ENCODE measurements at places on chromosomes 6 and 20. TPM values are rescaled to one million over a fixed set of nuclear protein-coding genes. Genes with fewer than 3 reads are reported as not detected.

Gene TRAPPC3L
- total RNA-seq: not detected

- no peaks in the 10 kb centered on the region for H3K27me3 ChIP-seq
- DNase-seq: no peak
- H3K27ac ChIP-seq: no peak overlapping the region
- H3K4me1 ChIP-seq: no peaks in the 10 kb centered on the region
Measured at GRCh38 chr6:35931120-35931561, 10.2 kb upstream of the SRPK1 start.

- H3K4me3 ChIP-seq: no peak overlapping the region
- no peak for DNase-seq
- H3K36me3 ChIP-seq: no peaks in the 10 kb centered on the region
- peaks cover 16% of the 10 kb centered on the region for H3K4me1 ChIP-seq
- no peak overlapping the region for H3K27ac ChIP-seq
- H3K27me3 ChIP-seq: no peaks in the 10 kb centered on the region
Measured at GRCh38 chr6:149480502-149481280, 4.1 kb downstream of the ZC3H12D start.

DNA sequence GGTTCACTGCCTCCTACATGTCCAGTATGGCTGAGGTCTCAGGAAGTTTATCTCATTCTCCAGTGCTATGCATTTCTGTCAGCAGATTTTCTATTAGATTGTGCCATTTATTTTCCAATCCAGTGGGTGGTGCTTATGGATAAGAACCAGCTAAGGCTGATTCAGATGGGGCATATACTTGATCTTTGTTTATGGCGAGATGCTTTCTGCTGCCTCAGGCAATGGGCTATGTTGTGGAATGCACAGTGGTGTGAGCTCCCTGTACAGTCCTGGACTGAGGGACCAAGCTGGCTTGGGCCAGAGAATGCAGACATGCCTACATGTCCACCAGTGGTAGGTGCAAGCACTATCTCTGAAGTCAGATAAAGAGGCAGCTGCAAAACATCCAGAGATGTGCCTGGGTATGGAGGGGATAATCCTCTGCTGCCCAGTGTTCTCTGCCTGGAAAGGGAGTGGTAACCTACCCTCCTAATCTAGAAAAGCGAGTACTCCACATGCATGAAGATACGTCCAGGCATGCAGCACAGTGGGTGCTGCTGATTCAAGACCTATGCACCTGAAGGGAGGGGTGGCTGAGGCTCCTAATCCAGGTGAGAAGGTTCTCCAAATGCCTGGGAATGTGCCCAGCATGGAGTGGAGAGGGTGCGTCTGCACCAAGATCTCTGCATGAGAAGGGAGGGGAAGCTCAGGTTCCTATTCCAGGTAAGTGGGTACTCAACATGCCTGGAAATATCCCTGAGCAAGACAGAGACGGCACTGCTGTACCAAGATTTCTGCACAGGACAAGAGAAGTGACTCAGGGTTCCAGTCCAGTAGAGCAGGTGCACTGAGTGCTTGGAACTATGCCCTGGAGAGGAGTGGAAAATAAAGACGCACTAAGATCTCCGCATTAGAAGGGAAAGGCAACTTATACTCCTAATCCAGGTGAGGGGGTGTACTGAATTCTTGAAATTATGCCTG is 9.4 kb downstream of the CST4 start:
- H3K27me3 ChIP-seq: no peaks in the 10 kb centered on the region
- H3K27ac ChIP-seq: no peak overlapping the region
- H3K36me3 ChIP-seq: no peaks in the 10 kb centered on the region
- no peaks in the 10 kb centered on the region for H3K4me1 ChIP-seq

- no peak overlapping the region for H3K27ac ChIP-seq
- no peaks in the 10 kb centered on the region for H3K4me1 ChIP-seq
- no peak for DNase-seq
- no peaks in the 10 kb centered on the region for H3K36me3 ChIP-seq
- H3K27me3 ChIP-seq: no peaks in the 10 kb centered on the region
- H3K4me3 ChIP-seq: no peak overlapping the region
Measured at GRCh38 chr20:55067158-55067825, 591.9 kb downstream of the DOK5 start.

DNA sequence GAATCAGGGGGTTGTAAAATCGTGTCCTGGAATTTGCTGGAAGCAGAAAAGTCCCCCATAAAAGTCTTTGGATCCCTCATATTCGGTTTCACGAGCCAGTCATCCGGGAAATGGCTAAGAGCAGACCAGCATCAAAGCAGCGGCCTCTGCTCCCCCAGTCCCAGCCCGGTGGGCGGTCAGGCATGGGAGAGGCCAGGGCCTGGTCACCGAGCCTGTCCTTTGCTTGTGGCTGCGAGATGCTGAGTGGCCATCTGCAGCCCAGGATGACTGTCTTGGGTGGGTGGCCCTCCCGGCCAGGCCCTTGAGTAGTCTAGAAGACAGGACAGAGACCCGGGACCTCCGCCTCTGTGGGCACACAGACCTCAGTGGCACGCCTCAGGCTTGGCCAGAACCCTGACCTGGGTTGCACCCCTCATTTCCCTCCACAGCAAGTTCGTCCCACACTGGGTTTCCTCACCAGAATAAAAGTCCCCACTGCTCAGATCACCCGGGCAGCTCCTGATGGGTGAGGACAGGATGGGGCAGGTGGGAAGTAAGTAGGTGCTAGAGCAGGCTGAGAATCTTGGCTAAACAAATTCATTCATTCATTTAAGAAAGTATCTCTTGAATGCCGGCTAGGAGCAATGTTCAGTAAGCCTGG is 172.1 kb downstream of the BMP7 start:
- H3K36me3 ChIP-seq: no peaks in the 10 kb centered on the region
- H3K4me1 ChIP-seq: peaks cover 15% of the 10 kb centered on the region
- H3K4me3 ChIP-seq: no peak overlapping the region

DNA sequence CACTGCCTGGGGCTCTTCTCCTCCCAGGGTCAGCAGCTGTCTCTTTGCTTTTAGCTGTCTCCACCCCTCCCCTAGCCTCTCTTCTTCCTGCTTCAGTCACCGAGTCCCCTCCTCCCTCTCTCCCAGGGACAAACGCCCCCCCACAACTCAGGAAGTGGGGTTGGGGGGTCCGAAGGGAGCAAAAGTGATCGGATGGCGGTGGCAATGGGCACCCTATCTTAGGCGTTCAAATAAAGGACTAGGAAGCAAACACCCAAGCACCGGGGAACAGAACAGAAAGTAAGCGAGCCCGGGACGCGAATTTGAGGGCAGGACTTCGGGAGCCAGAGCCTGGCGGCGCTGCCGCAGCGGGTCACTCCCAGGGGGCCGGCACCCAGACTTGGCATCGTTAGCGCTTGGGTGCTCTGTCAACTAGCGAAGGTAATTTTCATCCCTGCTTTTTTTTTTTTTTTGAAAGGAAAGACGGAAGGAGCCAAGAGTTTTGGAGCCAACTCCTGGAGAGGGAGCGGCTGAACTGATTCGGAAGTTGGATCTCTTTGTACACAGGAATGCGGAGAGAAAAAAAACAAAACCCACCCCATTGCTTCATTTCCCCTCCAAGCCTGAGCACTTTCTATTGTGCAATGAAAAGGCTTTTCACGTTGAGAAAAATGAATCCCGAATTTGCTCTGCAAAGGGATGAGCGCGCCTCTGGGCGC is 815 bp upstream of the ITPR3 start:
- no peaks in the 10 kb centered on the region for H3K27me3 ChIP-seq
- DNase-seq: no peak
- peak overlapping the region; percentile 57 for H3K4me3 ChIP-seq
- peak overlapping the region; percentile 92 for H3K27ac ChIP-seq
- H3K36me3 ChIP-seq: no peaks in the 10 kb centered on the region
- H3K4me1 ChIP-seq: peaks cover 52% of the 10 kb centered on the region

GRCh38 chr6:107691062-107691751 is 132.9 kb downstream of the SCML4 start:
- H3K27ac ChIP-seq: peak overlapping the region; percentile 30
- H3K4me3 ChIP-seq: no peak overlapping the region
- no peak for DNase-seq
- no peaks in the 10 kb centered on the region for H3K36me3 ChIP-seq

- no peaks in the 10 kb centered on the region for H3K36me3 ChIP-seq
- DNase-seq: no peak
Measured at GRCh38 chr6:1611572-1612298, 2.0 kb downstream of the FOXC1 start.

DNA sequence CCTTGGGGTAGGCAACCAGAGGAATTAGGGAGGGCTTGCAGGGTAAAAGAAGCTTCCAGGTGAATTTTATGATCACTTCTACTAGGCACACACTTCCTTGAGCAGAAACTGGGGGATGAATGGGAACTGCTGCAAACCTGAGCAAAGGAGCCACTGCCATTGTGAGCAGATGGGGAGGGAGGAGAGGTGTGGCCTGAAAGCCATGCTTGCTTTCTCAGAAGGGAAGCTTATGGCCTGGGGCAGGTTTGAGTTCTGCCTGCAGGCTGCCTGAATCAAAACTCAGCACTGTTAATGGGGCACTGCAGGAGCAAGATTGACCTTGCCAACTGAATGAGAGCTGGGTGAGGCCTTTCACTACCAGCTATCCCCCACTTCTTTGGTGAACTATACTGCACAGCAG is 328.1 kb downstream of the NKAIN2 start:
- H3K27me3 ChIP-seq: no peaks in the 10 kb centered on the region
- no peaks in the 10 kb centered on the region for H3K4me1 ChIP-seq
- DNase-seq: no peak
- no peak overlapping the region for H3K27ac ChIP-seq

- DNase-seq: peak; percentile 78
- H3K27ac ChIP-seq: no peak overlapping the region
- H3K4me1 ChIP-seq: peaks cover 28% of the 10 kb centered on the region
- H3K4me3 ChIP-seq: peak overlapping the region; percentile 56
- H3K36me3 ChIP-seq: no peaks in the 10 kb centered on the region
Measured at GRCh38 chr6:149965194-149966020, 1.7 kb downstream of the ULBP1 start.

- H3K4me1 ChIP-seq: no peaks in the 10 kb centered on the region
- H3K27ac ChIP-seq: no peak overlapping the region
- no peak overlapping the region for H3K4me3 ChIP-seq
Measured at GRCh38 chr20:16069389-16070010, 503.7 kb downstream of the KIF16B start.

Gene FAM209A
- total RNA-seq: not detected

DNA sequence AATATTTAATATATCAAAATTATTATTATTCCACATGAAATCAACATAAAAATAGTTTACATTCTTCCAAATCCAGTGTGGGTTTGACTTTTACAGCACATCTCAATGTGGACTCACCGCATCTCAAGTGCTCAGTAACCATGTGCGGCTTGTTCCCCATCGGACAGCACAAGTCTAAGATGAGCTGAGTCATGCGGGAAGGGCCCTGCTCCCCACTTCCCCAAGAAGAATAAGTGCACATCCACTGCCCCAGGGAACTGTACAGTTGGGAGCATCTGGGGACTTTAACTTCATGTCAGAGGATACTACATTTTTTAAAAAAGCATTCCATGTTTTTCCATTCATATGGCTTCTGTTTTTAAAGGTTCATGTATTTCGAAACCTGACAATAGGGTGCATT is 325.6 kb downstream of the BTBD3 start:
- H3K36me3 ChIP-seq: no peaks in the 10 kb centered on the region
- H3K27me3 ChIP-seq: no peaks in the 10 kb centered on the region
- H3K4me1 ChIP-seq: no peaks in the 10 kb centered on the region
- no peak overlapping the region for H3K27ac ChIP-seq
- no peak for DNase-seq
- H3K4me3 ChIP-seq: no peak overlapping the region

DNA sequence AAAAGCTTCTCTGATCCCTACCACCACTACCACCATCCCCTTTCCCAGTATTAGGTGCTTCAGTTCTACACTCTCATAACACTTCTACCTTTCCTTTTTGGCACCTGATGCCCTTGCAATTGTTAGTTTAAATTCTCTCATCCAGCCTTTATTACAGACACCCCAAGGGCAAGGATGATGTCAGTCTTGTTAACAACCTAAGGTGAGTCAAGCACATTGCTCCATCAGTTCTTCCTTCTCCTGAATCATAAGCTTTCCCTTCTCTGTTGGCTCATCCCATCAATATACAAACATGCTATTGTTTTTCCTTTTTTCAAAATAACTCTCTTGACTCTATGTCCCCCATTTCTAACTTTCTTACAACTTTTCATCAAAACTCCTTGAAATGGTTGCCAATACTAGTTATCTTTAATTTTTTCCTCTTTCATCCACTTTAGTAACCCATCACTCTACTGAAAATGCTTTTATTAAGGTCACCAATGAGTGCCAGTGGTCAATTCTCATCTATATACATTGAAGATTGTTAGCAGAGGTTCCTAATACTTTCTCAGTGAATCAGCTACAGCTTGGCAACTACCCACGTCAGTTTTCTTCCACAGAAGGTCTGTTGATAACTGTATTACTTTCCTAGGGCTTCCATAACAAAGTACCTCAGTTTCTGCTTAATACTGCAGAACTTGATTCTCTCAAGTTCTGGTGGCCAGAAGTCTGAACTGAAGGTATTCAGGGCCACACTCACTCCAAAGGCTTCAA is 97.1 kb upstream of the FLRT3 start:
- H3K27me3 ChIP-seq: no peaks in the 10 kb centered on the region
- H3K36me3 ChIP-seq: no peaks in the 10 kb centered on the region
- no peak for DNase-seq
- no peak overlapping the region for H3K4me3 ChIP-seq
- H3K27ac ChIP-seq: no peak overlapping the region
- no peaks in the 10 kb centered on the region for H3K4me1 ChIP-seq

GRCh38 chr20:45959126-45959525 is 12.9 kb downstream of the ZNF335 start:
- no peaks in the 10 kb centered on the region for H3K27me3 ChIP-seq
- no peak overlapping the region for H3K4me3 ChIP-seq
- H3K36me3 ChIP-seq: peaks cover 71% of the 10 kb centered on the region
- no peaks in the 10 kb centered on the region for H3K4me1 ChIP-seq
- no peak for DNase-seq

DNA sequence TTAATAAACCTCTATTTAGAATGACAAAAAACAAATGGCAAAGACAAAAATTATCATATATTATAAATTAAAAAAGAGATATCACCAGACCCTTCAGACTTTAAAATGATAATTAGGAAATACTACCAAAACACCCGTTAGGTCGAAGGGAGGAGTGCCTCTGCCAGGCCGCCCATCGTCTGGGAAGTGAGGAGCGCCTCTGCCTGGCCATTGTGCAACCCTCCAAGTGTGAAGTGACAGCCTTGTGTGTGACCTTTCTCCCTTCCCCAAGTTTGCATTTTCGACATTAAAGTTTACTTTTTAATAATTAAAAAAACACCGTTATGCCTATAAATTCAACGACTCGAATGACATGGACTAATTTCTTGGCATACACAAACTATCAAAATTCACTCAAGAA is 64.5 kb upstream of the TASP1 start:
- H3K27me3 ChIP-seq: no peaks in the 10 kb centered on the region
- no peak overlapping the region for H3K27ac ChIP-seq
- H3K4me1 ChIP-seq: no peaks in the 10 kb centered on the region
- H3K4me3 ChIP-seq: no peak overlapping the region
- DNase-seq: no peak

Gene PI16
- 88.6 TPM for total RNA-seq

GRCh38 chr6:158819213-158819976 is at the start of gene EZR:
Gene EZR (minus strand): TSS chr6:158819368. CDS start chr6:158818093, 1,275 bp downstream.
- peak; percentile 88 for DNase-seq
- H3K27ac ChIP-seq: peak within 1 kb of the TSS; percentile 99
- peak within 1 kb of the TSS; percentile 85 for H3K4me3 ChIP-seq
- H3K36me3 ChIP-seq: no peaks in the 10 kb centered on the region
- H3K27me3 ChIP-seq: no peaks in the 10 kb centered on the region

Gene SIRPD
- not detected for total RNA-seq
